ENCODE measurements at places on chromosomes 6 and 20.
A peak's percentile ranks its signal among the peaks of the same experiment; 100 is the strongest.

GRCh38 chr6:41644297-41644879 lies 6.1 kb downstream of the MDFI start:
- DNase-seq: peak; percentile 3

DNA sequence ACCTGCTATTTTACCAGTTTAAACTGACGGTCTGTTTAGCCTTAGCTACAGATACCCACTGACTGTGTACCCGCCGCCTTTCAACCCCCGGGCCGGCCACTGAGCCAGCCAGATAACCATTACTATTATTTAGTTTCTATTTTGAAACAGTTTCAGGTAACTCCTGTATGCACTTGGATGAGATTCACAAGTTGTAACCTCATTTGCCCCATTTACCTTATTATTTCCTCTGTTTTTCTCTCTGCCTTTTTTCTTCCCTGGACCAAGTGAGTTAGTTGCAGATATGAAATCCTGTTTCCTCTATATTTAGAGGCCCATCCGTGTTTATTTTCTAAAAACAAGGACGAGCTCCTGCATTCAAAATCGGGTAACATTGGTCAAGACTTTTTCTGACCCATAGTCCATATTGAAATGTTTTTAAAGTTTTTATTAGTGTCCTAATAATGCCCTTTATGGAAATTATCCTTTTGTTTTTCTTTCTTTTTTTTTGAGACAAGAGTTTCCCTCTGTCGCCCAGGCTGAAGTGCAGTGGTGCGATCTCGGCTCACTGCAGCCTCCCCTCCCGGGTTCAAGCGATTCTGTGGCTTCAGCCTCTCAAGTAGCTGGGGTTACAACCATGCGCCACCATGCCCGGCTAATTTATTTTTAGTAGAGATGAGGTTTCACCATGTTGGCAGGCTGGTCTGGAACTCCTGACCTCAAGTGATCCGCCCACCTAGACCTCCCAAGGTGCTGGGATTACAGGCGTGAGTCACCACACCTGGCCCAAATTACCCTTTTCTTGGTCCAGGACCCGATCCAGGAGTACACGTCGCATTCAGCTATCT lies 767 bp downstream of the AP5S1 start:
- no peak for DNase-seq

DNA sequence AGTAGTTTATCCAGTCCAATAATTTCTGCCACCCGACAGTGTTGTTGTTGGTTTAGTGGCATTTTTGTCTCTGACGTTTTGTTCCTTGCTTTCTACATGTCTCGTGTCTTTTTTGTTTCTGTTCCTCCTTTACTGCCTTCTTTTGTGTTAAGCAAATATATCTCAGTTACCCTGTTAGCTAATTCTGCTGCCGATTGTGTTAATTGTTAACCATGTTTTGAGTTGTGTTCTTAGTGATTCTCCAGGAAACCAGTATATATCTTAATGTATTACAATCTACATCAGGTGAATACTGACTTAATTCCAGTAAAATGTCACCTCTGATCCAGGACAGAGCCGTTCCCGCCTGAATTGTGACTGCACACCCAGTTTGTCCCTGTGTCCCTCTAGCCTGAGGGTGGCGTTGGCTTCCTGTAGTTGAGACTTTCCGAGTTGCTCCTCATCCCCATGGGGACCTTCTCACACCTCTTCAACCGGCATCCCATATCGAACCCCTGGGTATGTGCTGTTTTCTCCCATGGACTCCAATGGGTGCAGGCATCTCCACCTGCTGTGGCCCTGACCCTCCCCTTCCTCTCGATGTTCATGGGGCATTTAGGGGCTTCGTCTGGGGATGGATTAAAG lies 35.8 kb upstream of the BHLHE23 start:
- no peak for DNase-seq

GRCh38 chr6:139367810-139368351 lies 6.6 kb downstream of the CITED2 start:
- DNase-seq: no peak

DNA sequence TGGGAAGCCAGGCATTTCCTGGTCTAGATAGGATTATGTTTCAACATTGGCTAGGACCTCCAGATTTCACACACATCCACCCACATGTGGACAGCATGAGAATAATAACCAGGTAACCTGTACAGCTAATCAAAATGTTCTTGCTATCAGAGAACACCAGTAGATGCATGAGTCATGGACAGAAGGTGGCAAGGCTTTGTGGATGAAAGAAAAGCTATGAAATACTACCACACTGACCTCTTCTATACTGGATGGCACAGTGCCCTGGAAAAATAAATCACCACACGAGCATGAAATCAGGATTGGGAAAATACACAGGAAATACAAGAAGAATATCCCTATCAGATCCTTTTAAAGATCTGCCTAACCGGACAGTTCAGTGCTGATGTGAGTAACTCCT lies 113.0 kb downstream of the GMDS start:
- DNase-seq: no peak

GRCh38 chr20:35912881-35913280 lies 41.4 kb downstream of the SCAND1 start:
- DNase-seq: no peak

DNA sequence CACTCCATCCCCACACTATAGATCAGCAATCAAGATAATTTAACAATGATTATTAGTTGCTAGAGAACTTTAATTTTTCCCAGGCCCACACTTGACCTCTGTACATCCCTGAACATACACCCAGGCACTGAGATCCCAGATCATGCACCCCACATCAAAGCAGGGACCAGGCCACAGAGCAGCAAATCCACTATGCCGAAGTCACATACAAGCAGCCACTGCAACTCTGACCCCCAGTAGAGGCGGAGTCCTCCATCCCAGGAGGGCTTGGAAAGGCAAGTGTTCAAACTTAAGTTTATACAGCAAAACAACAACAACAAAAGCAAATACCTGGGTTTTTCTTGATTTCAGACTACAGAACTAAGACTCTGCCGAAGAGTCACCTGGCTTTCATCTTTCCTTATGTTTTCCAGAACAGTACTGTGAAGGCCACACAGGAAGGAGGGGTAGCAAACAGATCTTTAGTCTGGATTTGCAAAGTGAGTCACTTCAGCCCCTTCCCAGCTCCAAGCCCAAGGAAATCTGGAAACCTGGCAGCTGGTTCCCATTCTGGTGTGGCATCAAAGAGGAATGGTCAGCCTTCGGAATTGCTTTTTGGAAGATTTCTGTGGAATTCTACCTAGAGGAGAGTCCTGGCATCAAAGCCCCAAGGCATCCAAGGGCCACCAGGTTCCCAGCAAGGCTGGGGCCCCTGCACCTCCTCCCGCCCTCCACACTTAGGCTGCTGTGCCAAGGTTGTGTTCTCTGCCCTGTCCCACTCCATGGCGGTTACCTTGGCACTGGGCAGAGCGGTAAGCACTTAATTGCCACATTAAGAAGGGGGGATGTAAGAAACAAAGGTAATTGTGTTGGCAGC lies 7.3 kb downstream of the JAG1 start:
- no peak for DNase-seq

DNA sequence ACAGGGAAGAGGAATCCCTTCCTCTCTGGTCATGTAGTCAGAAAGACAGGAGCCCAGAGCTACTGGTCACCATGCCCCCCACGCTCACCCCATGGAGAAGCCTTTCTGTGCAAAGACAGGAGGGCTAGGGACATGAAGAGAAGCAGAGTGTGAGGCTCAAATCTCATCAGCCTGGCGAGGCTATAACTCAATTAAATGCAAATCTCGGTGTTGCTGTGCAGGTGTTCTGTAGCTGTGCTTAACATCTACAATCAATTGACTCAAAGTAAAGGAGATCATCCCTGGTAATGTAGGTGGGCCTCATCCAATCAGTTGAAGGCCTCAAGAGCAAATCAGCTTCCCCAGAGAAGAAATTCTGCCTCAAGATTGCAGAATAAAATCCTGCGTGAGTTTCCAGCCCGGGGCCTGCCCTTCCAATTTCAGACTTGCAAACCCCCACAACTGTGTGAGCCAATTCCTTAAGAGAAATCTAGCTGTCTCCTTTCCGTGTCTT lies 64.4 kb downstream of the CHMP4B start:
- no peak for DNase-seq
